ENCODE measurements at places on chromosomes 5 and 9.

DNA sequence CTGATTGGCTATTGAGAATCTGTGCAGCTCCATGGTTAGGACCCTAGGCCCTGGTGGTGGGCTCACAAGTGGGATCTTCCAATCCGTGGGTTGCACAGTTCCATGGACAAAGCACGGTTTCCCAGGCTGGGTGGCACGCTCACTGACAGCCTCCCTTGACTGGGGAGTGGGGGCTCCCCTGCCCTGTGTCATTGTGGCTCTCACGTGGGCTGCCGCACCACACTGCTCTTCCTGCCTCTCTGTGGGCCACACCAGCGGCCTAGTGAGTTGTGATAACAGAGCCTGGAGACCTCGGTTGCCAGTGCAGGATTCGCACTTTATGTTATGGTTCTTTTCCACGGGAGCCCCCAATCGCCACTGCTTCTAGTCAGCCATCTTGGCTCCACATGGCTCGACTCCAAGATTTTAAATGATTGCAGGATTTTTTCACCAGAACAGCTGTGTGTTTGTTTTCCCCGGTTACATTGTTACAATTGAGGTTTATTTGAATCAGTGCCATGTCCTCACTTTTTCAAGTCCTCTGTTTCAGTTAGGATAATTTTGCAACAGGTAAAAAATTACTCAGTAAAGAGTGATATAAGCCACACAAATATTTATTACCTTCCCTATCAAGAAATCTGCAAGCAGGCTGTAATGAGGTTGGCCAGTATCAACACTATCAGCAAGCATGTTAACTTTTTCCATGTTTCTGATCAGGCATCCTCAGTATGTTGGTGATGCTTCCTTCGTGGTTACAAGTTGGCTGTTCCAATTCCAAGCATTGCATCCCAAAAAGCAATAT lies 253.8 kb downstream of the ZNF608 start:
- DNase-seq = no peak

DNA sequence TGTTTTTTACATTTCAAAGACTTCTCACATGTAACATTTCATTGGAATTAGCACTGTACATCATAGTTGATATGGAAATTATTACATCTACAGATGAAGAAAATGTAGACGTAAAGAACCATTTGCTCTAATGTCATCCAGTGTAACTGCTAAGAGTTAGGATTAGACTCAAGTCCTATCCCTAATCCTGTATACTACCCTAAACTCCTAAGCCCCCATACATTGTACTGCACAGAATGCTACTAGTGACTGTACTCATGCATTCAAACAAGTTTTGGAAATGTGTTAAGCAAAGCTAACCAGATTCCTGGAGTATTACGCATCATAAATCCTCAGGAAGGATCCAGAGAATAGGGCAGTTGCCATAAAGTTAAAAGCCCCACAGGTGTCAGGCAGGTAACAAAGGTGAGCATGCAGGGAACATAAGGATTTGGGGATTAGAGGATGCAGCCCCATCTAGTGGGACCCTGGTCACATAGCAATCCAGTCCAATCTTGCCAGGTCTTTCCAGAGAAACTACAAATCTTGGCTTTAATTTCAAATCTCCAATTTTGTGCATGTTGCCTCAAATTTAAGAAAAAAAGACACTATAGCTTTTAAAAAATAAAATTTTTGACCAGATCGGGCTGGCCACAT lies 32.0 kb downstream of the HAVCR1 start:
- DNase-seq = no peak

GRCh38 chr5:180852495-180852894 lies 8.6 kb downstream of the ZFP62 start:
- no peak for DNase-seq

DNA sequence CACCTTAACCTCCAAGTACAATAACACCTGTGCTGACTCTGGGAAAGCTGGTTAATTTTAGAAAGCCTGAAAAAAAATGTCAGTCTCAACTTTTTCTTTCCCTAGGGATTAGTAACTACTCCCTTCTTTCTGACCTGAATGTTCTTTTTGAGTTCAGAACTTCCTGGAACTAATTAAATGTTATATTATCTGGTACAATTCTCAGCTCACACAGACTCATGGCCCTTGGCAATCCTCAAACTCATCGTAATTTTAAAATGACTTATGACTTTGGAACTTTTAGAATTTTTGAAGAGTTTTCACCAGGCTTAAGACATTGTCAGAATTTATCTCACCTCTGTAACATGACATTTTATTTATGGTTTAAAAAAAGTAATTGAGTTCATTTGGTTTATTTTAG lies 315.0 kb downstream of the FER start:
- DNase-seq = no peak

GRCh38 chr5:95655575-95655974 lies 9.0 kb downstream of the RFESD start:
- no peak for DNase-seq

Data from stimulated activated CD4-positive, alpha-beta T cell treated with anti-CD3 and anti-CD28 coated beads, Interleukin-1b, Interleukin-23, amount 100 ng/mL, for 1 hour (primary cell).